ENCODE measurements at places on chromosomes 3 and 15.

DNA sequence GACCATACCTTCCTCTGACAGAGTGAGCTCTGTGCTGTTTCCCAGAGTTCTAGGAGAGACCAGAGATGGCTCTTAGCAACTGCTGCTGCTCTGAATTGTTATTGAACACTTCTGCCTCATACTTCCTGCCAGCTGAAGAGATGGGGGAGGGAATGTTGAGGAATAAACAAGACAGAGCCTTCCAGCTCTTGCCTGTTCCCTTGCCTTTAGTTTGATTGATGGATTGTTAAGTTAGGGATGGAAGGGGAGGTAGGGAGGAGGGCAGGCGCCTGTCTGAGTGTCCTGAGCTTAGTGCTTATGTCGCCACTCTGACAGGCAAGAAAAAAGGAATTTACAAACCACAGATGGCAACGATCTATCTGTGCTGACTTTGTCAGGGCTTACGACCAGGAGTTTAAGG lies 42.8 kb downstream of the ZNF609 start:
- DNase-seq = no peak

DNA sequence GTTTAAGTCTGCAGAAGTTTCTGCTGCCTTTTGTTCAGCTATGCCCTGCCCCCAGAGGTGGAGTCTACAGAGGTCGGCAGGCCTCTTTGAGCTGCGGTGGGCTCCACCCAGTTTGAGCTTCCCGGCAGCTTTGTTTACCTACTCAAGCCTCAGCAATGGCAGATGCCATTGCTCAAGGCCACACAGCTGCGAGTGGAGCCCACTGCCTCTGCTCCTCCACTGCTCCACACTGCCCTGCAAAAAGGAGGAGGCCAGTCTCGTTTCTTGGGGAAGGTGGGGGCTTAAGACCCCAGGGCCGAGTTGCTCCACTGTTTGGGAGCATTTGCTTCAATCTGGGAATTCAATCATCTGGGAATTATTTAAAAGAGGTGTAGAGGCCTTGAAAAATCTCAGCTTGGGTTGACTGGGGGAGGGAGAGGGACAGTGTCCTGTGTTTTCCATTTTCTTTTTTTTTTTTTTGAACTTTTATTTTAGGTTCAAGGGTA lies 144.6 kb upstream of the MEF2A start:
- DNase-seq = no peak

DNA sequence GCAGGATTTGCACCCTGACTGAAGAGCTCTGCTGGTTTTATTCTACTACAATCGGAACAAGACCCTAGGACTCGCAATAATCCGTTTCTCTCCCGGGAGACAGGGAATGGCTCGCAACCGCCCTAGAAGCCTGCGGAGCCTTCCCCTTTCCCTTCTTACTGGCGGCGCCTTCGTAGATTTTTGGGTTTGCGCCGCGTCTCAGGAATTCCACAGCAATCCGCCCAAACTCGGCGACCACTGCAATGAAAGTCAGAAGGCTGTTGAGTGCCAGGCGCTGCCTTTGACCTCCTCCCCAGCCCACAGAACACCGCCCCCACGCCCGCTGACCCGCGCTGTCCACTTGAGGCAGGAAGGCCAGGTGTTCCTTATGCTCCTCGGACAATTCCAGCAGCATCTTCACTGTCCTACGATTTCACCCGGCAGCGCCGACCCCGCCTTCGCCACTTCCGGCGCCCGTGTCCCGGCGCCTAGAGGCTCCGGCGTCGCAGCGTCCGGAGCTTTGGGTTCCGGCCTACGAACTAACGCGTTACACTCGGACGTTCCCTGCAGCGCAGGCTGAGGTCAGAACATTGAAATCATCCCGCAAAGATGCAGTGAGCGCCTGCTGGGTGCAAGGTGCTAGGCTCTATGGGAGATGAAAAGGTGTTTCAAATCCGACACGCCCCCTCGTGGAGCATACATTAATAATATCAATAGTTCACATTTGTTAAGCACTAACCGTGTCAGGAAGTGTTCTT lies at the start of gene COMMD2:
Gene COMMD2 (minus strand): TSS at position 439 of the 737 bp plus-strand sequence. CDS start 45 bp downstream, at position 394.
- DNase-seq = peak; percentile 80

- DNase-seq = no peak
Measured at GRCh38 chr15:79635149-79635771, 203.1 kb downstream of the MINAR1 start.

DNA sequence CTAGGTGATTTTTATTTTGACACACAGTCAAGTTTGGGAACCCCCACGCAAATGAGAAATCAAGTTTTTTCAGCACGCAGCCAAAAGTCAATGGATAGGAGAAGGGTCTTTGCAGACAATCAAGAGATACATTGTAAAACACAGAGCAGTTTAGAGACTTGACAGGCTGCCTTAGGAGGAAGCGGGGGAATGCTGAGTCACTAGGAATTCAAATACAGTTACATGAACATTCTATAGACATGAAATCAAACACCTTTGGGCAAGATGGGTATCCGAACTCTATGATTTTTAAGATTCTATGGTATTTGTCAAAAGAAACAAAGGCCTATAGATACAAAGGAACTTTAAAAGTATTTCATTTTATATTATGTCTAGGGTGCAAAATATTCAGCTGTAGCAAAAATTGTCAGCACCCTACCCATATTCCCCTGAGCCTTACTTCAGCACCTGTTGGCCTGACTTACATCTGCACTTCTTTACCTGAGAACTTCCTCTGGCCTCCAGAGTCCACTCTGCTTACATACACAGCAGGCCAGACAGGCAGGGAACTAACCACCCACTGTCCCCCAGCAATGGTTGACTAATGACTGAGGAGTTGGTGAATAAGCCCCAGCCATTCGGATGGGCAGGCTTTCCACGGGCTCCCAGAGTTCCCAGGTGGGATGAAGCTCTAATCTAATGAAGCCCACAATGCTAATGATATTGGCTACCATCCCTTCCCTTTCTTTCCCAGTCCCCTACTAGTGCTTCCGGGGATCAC lies 289.3 kb upstream of the RORA start:
- DNase-seq = no peak

- no peak for DNase-seq
Measured at GRCh38 chr3:112333002-112333380, at the start of gene CD200. TSS of gene CD200 (plus strand) at chr3:112333156. CDS start at chr3:112333213, 57 bp downstream.

DNA sequence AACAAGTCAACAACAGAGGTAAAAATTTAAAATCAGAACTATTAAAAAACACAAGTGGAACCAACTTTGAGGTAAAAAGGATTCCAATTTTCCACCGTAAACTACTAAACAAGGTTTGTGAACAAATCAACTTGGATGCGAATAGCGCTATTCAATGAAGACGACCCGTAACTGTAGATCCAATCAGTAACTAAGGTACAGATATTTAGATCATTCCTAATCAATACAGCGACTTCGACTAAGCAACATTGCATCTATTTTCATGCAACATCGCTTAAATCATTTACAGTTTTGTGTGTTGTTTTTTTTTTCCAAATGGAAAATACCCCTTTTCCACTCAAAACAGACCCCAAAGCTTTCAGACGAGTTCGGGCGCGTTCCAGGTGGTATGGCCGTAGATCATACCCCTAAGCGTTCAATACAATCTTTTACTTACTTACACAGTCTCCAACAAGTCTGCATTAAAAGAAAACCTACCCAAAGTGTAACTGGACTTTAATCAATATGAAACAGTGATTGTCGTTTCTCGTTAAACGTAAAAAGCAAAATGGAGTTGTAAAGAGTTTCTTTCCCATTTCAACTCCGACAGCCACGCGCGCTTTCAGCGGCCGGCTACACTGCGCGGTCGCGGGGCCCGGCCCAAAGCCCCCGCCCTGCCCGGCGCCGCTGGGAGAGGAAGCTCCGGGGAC lies 786 bp downstream of the RHOA start:
- no peak for DNase-seq

GRCh38 chr3:46668116-46668515 lies 25.4 kb downstream of the ALS2CL start:
- DNase-seq = no peak

DNA sequence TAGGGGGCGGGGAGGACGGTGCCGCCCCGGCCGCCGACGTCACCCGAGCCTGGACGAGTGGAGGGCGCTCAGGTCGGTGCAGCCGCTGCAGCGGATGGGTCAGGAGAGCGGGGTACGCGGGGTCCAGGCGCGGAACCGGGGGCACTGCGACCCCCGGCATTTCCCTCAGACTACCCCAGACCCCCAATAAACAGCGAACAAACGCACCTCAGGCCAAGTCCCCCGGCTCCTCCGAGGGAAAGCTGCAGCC lies 78.9 kb downstream of the IQSEC1 start:
- no peak for DNase-seq

DNA sequence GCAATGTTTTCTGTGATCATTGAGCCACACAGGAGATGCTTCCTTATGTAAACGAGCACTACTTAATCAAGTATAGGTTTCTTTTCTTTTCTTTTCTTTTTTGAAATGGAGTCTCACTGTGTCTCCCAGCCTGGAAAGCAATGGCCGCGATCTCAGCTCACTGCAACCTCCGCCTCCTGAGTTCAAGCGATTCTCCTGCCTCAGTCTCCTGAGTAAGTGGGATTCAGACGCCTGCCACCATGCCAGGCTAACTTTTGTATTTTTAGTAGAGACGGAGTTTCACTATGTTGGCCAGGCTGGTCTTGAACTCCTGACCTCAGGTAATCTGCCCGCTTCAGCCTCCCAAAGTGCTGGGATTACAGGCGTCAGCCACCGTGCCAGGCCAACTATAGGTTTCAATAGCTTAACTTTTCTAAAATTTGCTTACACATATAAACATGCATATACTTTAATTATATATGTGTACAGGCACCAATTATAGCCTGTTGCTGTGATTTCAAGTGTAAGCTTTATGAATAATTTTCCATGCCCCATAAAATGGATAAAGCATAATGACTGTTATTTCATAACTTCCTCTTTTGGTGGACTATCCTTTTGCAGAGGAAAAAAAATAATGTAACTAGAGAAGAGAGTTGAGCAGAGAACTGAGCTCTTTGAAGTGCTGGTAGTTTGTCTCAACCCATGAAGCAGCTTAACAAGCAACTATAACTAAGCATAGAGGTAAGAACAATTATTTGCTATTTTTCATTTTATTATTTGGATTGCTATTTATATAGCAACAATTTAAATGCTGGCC lies 24.8 kb upstream of the MBNL1 start:
- no peak for DNase-seq

DNA sequence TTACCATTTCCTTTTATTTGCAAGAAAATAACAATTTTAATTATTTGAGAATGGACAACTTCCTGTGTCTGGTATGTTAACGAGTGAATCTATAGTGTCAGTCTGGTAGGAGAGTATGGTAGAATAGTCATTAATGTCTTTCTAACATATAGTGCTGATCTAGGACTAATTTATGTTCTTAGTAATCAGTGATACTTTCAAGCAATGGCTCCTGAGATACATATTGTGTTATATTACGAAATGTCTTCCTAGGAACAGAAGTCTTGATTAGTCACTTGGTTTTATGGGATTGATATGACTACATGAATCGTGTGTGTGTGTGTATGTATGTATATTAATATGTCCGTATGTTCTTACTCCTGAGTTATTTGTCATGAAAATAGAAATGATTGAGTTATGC lies 66.6 kb upstream of the PAQR5 start:
- no peak for DNase-seq

- DNase-seq = no peak
Measured at GRCh38 chr3:178169421-178169820, 366.8 kb upstream of the KCNMB2 start.

- DNase-seq = no peak
Measured at GRCh38 chr3:13890377-13891016, 10.6 kb upstream of the WNT7A start.

GRCh38 chr3:141413391-141413790 lies 45.1 kb downstream of the ZBTB38 start:
- DNase-seq = no peak

GRCh38 chr3:53056442-53056841 lies 10.6 kb upstream of the SFMBT1 start:
- DNase-seq = no peak

GRCh38 chr3:52128118-52128683 lies 26.0 kb downstream of the POC1A start:
- DNase-seq = no peak

DNA sequence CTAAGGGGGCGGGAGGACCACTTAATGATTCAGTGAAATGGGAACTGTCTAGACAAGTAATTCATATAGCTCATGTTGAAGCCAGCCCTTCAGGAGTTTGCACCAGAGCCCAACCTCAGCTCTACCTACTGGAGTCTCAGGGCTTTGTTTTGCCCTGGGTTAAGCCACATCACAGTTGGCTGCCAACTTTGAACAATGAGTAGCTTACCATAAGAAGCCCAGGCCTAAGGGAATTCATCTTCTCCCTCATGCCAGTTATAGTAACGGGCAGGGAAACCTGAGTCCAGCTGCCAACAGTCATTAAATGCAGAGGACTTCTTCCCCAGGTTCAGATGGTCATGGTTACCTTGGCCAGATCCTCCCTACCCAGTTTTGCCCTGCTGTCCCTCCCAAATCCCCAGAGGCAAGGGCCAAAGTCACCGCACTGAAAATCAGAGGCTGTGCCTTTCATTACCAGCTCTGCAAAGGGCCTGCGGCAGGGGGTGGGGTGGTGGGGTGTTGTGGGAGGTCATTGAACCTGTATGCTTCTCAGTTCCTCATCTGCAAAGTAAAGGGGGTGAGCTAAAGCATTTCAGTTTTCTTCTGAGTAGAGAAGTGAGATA lies 302.2 kb upstream of the NR2E3 start:
- no peak for DNase-seq

Measured in natural killer cell treated with Interleukin-12 subunit alpha and Interleukin-12 subunit beta and Interleukin-15 and Interleukin-18, amount 100 ng/mL, for 72 hours (primary cell).